ENCODE measurements at places on chromosomes 11 and 22.

DNA sequence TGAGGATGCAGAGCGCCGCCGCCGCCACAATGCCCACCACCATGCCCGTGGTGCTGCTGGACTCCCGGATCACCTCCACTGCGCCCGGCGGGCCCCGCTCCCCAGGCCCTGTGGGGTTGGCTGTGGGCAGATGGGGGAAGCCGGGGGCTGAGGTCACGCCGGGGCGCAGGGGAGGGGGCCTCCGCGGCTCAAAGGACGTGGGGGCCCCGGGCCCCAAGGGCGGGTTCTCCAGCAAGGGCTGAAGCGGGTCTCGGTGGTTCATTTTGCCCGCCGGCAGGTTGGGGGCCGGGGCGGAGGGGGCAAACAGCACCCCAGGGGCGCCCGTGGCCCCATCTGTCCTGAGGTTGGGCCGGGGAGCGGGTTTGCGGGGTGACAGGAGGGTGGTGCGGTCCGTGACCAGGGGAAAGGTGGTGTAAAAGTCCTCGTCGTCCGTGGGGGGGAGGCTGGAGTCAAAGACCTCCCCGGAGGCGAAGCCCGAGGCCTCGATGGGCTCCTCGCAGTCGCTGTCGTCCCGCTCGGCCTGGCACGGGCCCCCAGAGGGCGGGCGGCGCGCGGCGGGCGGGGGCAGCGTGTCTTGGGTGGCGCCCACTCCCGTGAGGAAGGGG is 16.5 kb downstream of the SLC22A12 start:
- DNase-seq = no peak

GRCh38 chr11:76048763-76049162 is 157.5 kb downstream of the WNT11 start:
- DNase-seq = no peak

DNA sequence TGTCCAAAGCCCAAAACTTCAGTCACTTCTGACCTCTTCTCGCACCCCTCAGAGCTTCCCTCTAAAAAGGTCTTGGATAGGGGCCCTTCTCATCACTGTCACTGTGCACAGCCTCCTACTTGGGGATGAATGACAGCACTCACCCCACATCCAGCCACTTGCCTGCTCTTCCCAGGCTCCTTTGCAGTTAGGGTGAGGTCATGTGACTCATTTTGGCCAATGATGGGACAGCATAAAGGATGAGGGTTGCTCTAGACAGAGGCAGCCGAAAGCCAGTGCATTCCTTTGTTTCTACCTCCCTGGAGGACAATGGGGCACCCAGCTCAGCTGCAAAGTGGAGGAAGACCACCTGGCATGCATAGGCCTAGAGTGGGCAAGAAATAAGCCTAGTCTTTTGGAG is 1413.3 kb downstream of the TBC1D22A start:
- no peak for DNase-seq

DNA sequence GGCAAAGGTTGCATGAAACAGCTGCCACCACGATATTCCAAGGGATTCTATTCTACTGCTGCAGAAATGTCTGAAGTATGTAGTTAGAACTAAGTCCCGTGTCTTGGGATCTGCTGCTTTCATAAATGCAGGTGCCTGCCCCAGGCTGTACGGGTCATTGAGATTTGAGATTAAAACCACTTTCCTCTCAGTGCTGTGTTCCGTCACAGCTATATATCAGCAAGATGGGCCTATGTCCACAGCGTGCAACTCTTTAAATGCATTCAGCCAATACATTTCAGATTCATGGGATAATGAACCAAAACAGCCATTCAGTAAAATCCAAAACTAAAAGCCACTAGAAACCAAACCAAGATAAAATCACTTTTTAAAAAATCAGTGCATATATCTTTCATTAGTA is 107.3 kb upstream of the LUZP2 start:
- DNase-seq = no peak

DNA sequence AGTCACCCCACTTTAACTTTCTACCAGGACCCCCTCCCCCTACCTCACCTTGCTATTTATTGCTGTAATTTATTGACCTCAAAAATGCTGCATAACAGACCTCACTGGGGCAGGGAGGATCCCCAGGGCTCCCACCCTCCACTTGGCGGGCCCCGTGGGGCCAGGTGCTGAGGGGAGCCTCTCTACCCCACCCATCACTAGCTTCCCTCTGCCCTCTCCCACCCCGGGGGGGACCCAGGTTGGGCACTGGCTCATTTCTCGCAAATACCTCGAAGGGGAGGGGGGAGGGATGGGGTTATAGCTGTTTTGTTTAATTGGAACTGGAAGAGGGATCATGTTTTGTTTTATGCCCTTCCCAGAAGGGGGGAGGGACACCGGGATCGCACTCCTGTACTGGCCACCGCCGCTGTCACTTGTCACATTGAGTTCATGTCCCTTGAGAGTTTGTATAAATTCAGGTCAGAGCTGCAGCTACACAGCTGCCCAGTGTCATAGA is 16.3 kb upstream of the TMEM191C start:
- DNase-seq = no peak

DNA sequence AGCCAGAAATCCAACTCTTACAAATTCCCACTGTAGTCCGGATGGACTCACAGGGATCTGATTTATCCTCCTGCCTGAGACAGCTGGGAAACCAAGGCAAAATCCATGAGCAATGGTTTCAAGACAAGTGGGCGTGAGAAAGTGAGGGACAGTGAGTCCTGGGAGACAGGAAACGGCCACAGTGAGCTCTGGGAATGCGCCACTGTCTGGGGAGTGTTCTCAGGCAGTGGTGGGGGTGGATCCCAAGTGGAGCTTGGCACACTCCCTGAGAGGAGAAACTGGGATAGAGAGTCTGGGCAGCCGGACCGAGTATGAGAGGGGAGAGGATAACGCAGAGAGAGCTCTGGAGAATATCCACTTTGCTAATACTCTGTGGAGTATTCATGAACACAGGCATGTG is 9.8 kb downstream of the IL17REL start:
- DNase-seq = peak; percentile 65

GRCh38 chr11:33211153-33211552 is 46.0 kb upstream of the HIPK3 start:
- DNase-seq = no peak

- peak; percentile 56 for DNase-seq
Measured at GRCh38 chr22:29346659-29347058, 31.2 kb upstream of the RASL10A start.

DNA sequence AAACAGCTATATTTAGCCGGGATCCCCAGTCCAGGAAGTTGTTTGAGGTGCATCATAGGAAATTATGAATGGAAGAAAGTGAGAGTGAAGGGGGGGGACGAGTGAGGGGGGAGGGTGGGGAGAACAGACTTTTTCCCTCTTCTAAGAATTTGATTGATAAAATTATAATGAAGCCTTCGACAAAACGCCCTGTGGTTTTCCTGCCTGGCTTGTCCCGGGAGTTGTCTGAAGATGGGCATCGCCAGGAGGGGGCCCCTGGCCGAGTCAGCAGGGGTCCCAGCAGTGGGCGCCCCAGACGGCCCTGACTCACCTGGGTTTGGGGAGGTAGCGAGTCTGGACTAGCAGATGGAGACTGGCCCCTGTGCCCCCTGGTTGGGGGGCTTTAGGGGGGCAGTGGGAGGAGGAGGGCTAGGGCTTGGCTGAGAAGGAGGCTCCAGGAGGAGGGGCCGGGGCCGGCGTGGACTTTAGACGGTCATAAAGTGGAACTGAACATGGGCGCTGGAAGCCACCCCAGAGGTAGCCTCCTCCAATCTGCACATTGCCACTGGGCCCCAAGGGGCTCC is 336 bp upstream of the LIF start:
- DNase-seq = no peak

GRCh38 chr11:11016068-11016467 is 158.2 kb upstream of the ZBED5 start:
- DNase-seq = no peak

DNA sequence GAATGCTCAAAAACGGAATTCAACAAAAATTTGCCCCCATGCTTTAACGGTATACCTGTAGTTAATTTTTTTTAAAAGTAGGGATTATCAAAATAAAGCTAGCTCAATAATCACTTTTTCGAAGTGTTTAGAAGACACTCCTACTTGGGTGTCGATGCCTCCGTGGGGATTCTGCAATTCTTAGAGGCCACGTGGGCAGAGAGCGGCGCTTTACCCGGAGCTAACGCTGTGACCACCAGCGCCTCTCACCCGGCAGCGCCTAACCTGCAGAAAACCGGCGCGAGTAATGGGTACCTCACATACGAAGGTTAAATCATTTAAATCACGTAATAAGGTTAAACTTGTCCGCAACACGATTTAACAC is 583 bp downstream of the TAF1D start:
- no peak for DNase-seq

- DNase-seq = no peak
Measured at GRCh38 chr11:30017445-30017895, 640 bp upstream of the KCNA4 start.

DNA sequence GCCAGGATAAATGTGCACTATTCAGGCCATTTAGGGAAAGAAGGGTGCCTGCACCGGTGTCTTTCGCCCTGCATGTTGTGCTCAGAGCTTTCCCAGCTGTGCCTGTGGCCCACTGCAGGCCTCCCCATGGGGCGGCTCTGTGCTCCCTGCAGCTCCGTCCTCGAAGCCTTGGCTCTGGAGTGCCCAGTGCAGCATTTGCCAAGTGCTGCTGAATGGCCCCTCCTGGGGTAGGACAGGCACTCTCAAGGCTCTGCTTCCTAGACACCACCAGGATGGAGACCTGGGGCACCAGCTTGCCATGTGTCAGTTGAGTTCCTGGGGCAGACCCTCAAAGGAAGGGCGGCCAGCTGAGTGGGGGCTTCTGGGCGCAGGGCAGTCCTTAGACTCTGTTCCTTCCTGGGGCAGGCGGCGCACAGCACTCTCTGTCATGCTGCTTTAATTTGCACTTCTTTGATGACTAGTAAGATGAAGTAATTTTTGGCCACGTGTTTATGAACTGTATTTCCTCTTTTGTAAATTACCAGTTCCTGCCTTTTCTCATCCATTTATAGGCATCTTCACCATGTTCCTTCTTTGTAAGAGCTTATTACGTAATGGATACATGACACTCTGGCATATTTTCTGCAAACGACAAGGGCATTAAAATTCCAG is 32.1 kb upstream of the GNB1L start:
- no peak for DNase-seq

GRCh38 chr22:28920757-28921584 is 37.6 kb downstream of the ZNRF3 start:
- no peak for DNase-seq

GRCh38 chr11:117562136-117562535 is 234.5 kb downstream of the CEP164 start:
- DNase-seq = no peak

GRCh38 chr22:46354993-46355305 is 19.4 kb downstream of the TRMU start:
- DNase-seq = no peak

DNA sequence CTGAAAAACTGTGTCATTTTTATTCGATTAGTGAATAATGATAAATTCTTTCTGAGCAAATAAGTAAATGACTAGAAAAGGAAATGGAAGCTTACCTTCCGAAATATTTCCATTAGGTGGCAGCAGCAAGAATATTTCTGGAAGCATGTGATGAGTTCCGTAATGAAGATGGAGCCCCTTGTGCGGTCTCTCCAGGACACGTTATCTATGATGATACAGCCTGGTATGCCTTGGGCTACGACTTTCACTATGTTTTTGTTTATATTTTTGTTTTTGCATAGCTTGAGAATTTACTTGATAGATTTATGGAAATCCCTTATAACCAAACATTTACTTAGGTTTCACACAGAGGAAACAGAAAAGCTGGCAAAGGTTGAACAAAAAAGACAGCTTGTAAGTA is 25.7 kb downstream of the CASP5 start:
- DNase-seq = no peak

GRCh38 chr11:61711498-61711897 is 31.3 kb downstream of the DAGLA start:
- no peak for DNase-seq

DNA sequence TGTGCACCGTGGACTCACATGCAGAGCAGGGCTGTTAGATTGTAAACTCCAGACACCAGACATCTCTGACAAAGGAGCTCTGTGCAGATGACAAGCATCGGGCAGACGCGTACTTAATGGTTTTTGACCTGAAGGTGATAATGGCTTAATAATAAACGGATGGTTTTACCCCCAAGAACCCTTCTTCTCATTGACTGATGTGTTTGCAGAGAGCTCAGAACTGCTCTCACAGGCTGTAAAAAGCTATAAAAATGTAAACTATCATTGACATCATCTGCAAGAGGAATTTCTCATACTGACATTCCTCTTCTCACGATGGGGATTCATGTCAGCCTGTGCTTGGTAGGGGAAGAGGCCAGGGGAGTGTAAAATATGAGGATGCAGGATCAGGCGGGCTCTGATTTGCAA is 8.6 kb upstream of the ARHGAP8 start:
- no peak for DNase-seq

DNA sequence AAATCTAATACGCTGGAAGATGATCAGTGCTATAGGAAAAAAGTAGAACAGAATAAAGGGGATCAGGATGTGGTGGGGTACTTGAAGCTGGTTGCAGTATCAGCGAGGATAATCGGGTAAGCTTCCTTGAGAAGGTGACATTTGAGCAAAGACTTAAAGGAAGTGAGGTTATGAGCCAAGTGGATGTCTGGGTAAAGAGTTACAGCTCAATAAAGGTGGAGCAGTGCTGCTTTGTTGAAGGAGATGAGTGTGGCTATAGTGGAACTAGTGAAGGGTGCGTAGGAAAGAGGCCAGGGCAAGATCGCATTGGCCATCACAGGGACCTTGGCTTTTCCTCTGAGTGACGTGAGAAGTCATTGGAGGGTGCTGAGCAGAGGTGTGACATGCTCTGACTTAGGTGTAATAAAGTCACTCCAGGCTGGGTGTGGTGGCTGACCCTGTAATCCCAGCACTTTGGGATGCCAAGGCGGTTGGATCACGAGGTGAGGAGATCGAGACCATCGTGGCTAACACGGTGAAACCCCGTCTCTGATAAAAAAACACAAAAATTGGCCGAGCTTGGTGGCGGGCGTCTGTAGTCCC is 2.3 kb upstream of the SYVN1 start:
- no peak for DNase-seq

GRCh38 chr22:42172773-42173172 is 42.2 kb upstream of the CYP2D6 start:
- DNase-seq = no peak

GRCh38 chr22:24101966-24102365 is 79.3 kb upstream of the SUSD2 start:
- no peak for DNase-seq

DNA sequence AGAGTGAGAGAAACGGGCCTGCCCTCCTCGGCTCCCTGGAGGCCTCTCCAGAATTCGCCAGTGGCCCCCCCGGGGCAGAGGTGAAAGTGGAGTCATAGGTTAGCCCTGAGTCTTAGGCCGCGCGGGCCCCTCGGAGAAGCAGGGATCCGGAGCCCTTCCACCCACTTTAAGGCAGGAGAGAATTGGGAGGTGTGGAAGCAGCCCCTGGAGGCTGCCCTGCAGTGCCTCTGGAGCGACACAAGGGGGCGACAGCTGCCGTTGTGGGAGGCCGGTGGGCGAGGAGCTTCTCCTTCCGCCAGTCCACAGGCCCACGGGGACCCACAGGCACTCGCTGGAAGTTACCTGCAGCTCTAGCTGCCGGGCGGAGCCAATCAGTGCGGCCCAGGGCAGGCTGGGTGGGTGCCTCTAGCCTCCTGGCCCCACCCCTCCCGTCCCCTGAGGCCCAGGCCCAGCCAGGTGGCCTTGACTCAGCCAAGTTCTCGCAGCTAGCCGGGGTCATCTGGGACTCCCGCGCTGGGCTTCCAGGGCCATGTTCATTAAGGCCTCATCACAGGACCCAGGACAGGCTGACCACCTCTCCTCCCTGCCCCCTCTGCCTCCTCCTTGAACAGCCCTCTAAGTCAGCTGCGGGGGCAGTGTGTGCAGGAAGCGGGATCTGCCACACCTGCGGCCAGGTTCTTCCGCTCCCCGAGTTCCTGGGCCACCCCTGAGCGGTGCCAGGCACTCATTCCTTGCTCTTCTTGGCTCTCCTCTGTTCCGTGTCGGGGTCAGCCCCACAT is 5.0 kb downstream of the DGKZ start:
- peak; percentile 51 for DNase-seq

All from occipital lobe (tissue), 3 donors.